ENCODE measurements at places on chromosomes 7 and 10.

GRCh38 chr7:3264693-3265339 is 36.2 kb upstream of the SDK1 start:
- no peak for DNase-seq

DNA sequence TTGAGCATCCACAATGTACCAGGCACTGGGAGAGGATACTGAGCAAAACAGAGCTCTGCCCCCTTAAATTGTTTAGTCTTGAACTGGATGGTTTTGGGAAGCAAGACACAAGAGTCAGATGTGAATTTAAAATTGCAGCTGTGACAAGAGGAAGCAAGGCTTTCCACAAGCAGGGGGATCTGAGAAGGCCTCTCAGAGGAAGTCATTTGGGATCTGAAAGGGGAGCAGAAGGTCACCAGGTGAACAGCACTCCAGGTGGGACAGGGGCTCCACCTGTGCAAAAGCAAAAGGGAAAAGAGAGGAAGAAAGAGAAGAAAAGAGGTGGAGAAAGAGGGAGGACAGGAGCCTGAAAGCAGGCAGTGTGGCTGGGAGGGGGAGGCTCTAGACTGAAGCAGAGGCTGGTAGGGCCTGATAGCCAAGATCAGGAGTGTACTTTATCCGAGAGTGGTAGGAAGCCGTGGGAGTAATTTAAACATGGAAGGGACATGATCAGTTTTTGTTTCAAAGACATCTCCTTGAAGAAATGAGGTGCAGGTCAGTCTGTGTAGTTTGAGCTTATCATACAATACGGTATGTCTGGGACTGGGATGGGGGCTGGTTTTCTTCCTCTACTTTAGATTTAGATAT is 76.1 kb upstream of the DUSP5 start:
- no peak for DNase-seq

DNA sequence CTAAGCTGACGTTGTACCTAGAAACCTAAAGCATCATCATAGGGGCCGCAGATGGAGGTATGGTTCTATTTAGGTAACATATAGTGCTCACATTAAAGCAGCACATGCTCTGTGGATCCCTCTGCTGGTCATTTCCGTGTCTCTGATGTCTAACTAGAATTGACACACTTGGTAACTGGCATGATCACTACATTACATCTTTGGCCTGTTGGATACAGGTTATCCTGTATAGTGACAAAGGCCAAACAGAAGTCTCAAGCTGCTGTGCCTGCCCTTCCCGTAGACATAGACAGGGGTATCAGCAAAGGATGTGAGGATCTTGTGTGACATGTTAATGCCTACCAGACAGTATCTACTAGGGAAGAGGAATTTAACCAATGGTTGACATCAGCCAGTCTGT is 51.2 kb downstream of the KIF5B start:
- peak; percentile 29 for DNase-seq

GRCh38 chr10:132551093-132551807 is 13.7 kb downstream of the INPP5A start:
- no peak for DNase-seq

- no peak for DNase-seq
These were observed 264.3 kb downstream of the CACNA2D1 start for GRCh38 chr7:82179311-82179710.

GRCh38 chr10:66747451-66747850 is 178.4 kb upstream of the LRRTM3 start:
- DNase-seq = no peak

- DNase-seq = peak; percentile 82
These were observed 66.4 kb upstream of the STRIP2 start for GRCh38 chr7:129367700-129368388.

- DNase-seq = no peak
These were observed 186.8 kb downstream of the CUX1 start for GRCh38 chr7:102004229-102004628.

DNA sequence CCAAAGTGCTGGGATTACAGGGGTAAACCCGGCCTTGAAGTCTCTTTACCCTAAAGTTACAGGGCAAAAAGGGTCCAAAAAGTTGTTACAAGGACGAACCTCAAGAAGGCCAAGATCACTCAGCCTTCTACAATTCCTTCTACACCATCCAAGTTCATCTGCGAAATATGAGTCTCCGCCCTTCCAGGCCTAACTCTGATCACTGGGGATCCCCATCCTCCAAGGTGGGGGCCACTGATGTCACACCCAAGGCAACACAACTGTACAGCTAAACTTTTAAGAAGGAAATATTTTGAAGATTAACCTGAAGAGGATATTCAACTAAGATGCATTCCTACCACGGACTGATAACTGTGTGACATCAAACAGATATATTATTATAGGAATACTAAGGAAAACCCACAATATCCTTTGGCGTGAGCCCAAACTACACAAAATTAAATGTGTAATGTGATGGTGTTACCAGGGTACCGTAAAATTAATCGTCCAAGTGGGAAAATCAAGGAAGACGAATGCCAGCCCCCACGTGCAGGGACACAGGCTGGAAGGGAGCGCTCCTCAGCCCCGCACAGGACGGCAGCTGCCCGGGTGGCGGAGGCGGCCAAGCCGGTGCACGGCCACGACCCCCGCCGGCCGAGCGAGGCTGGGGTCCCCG is 1.0 kb downstream of the PAXIP1 start:
- DNase-seq = no peak

DNA sequence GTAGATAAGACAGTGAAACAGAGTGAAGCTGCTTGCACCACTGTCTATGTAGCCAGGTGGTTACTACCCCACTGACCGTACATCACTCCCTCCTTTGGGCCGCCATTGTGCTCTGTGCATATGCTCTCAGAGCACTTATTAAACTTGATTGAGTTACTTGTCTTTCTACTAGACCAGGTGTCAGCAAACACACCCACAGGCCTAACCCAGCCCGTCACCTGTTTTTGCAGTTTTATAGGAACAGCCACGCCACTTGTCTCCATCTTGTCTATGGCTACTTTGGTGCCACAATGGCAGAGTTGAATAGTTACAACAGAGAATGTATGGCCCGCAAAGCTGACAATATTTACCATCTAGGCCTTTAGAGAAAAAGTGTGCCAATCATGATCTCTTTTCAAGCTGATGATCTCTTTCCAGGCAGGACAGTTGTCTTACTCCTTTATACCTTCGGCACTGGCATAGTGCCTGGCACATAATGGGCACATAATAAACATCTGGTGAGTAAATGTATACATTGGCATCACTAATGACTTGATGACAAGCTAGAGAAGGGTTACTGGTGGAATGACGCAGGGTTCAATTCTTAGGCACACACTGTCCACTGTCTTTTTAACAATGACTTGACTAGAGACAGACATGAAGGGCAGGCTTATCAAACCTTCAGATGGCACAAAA is 36.7 kb downstream of the SORBS1 start:
- no peak for DNase-seq

DNA sequence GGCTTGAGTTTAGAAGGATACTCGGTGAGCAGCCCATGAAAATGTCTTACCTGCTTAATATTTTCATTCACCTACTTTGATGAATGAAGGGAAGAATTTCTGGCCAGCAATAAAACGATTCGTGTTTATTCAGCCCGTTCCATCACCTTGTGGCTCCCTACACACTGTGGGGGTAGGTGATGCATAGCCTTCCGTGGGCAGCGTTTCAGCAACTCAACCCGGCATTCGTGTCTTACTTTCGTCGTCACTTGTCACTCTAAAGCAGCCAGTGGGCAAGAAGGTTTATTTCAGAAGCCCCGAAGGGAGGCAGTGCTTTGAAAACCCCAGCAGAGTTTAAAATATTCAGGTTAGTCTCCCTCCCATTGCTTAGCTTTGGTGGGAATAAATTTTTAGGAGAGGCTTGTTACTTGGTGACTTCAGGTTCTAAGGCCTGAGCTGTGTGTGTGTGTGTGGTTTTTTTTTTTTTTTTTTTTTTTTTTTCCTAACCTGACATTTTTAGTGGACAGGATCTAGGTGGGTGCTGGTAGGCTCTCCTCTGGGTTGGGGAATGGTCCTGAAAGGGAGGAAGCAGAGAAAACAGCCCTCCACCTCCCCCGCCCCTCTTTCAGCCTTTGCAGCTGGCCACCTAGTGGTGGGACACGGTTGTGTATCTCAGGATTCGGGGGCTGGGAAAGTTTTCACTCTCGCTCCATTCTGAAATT is 1.8 kb downstream of the GRK5 start:
- peak; percentile 54 for DNase-seq

- no peak for DNase-seq
These were observed 31.2 kb downstream of the FRMD4A start for GRCh38 chr10:14299556-14299955.

DNA sequence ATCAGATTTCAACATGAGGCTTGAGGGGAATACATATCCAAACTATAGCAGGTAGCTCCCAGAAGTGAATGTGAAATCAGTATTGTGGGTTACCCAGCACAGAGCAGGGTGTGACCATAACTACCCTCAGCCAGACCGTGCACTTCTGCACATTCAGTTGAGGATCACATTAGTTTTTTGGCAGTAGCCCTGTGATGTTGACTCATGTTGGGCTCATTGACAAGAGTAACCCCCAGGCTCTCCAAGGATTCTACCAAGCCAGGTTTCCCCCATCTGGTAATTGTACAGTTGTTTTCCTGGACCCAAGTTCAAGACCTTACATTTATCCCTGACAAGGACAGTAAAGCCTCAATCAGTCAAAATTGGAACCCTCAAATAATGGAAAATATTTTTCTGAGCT is 11.7 kb upstream of the CPA4 start:
- no peak for DNase-seq

- DNase-seq = no peak
These were observed 113.5 kb downstream of the SMURF1 start for GRCh38 chr7:99030457-99030856.

DNA sequence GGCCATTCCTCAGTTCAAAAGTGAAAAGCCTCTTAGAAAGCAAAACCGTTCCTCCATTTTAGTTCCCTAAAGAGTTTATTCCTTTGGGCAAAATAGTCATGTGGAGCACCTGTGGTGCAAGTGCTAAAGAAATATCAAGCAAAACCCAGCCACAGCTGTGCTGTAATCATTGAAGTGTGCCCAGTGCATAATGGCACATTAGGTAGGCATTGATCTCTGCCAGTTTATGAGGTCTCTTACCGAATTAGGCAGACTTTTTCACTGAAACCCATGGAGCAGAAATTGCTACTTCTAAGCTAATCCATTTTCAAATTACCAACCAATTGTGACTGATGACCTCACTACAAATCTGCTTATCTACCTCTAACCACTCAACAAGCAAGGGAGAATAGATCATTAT is 97.2 kb upstream of the SEMA3A start:
- DNase-seq = no peak

DNA sequence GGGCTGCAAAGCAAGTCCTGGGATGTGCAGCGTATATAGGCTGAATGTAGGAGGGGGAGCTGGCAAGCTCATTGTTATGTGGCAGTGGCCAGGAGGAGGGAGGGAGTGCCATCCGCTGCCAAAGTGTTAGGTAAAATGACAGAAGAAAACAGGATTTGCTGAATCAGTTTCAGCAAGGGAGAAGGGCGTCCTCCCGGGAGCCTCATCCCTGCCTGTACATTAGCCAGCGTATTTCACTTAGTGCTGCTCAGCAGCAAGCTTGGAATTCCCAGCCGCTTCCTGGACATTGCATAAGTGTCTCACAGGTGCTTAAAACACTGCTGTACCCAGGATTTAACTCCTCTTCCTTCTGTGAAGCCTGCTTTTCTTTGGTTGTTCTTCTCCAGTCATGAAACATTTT is 2.5 kb downstream of the NIPSNAP2 start:
- no peak for DNase-seq

- DNase-seq = no peak
These were observed 387.2 kb downstream of the PARD3 start for GRCh38 chr10:34427911-34428216.
